ENCODE measurements at places on chromosomes 12 and 14. TPM values are rescaled to one million over a fixed set of nuclear protein-coding genes. Genes with fewer than 3 reads are reported as not detected.

The RFX4 gene
- not detected for total RNA-seq

DNA sequence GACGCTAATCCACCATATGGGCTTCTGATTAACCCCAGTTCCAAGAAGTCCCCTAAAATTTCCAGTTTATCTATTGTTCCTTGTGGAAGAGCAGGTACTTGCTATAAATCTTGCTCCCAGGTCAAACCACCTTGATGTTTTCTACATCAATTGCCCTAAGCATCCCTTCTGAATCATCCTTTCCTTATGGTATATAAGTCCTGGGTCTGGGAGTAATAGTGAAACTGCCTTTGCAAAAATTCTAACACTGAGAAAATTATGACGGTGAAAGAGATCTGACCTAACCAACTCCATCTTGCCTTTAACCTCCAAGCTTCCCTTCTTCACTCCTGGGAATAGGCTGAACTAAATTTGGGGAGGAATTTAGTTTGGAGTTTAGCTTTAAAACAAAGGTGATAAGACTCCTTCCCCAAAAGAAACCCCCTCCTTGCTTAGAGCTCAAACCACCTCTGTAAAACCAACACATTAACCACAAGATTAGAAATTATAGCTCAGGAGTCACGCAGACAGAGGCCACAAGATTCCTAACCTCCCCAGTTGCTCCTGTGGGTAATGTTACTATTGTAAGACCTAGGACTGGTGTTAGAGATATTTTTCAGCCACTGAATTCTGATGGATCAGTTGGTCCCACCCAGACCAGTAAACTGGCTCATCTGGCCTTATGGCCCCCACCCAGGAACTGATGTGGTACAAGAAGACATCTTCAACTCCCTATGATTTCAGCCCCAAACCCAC, 33.8 kb upstream of the DTX1 start:
- DNase-seq, result no peak

The CLEC4D gene
- not detected for total RNA-seq

DNA sequence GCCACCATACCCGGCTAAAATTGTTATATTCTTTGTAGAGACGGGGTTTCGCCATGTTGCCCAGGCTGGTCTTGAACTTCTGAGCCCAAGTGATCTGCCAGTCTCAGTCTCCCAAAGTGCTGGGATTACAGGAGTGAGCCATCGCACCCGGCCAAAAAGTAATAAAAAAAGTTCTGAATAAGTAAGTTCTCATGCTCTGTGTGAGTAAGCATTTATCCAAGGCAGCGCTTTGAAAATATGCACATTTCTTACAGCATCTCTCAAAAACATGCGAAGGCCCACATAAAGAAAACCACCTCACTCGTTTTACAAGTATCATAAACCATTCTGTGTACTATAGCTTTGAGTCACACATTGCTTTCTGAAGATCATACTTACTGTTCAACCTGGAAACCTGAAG, 8.6 kb downstream of the GIT2 start:
- DNase-seq, result no peak
